ENCODE measurements at places on chromosomes 12 and 14.

- no peak for DNase-seq
Measured at GRCh38 chr12:63124778-63125177, 26.2 kb downstream of the AVPR1A start.

GRCh38 chr12:45247589-45247988, 31.7 kb downstream of the ANO6 start:
- no peak for DNase-seq

GRCh38 chr14:100049220-100049619, 16.0 kb upstream of the EVL start:
- DNase-seq, result no peak

GRCh38 chr12:53558631-53559030, 51.3 kb upstream of the NPFF start:
- no peak for DNase-seq

GRCh38 chr12:128468926-128469325, 202.0 kb downstream of the TMEM132C start:
- no peak for DNase-seq

DNA sequence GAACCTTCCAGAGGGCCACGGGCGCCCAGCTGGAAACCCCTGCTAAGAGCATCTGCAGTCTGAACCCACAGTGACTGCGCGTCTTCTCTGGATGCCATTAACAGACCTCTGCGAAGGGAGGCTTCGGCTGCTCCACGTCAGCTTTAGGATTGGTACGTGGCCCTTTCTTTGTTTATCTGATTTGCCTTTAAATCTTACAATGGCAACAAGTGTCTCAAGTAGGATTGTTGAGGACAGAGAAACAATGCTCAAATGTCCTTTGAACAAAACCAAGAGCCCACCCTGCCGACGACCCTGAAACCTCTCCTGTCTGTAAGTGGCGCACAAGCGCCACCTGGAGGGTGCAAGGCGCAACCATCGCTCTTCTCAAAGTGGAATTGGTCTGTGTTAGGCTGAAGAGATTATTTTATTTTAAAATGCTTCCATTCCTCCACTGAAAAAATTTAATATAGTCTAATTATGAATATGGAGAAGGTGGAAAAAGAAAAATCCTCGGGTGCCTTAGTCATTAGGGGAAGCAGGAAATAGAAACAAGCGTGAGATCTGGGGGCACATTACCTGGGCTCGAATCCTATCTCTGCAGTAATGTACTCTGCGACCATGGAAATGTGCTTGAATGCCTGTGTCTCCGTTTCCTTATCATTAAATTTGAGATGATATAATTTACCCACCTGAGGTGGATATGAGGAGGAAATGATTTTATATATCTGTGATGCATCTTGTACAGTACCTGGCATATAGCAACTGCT, 82.6 kb upstream of the PTPRB start:
- DNase-seq, result peak; percentile 58

DNA sequence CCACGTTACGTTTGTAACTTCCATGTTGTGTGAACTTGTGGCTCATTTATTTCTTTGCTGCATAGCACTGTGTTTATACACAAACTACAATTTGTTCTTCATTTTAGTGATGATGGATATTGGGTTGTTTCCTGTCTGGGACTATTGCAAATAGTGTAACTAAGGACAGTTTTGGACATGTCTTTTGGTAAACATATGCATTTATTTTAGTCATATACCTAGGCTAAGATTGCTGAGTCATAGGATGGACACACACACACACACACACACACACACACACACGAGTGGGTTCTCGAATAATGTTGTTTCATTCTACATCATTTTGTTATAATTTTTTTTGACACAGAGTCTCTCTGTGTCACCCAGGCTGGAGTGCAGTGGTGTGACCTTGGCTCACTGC, 123.5 kb upstream of the CAND1 start:
- no peak for DNase-seq

Measured in HEK293T (cell line).